ENCODE measurements at places on chromosomes 4 and X.

DNA sequence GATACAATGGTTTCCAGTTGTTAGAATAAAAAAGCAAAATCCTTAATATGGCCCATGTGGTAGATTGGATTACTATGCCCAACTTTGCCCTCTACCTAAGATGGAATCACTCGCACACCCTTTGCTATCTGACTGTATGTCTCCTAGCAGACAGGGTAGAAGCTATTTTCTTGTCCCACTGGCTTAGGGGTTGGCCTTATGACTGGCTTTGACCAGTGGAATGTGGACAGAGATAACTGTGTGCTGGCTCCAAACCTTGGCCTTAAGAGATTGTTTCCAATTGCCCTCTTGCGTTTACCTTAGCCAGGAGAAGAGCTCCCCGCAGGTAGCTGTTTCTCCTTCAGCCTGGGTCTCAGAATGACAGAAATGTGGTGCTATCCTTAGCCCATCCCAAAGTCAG is 355.9 kb downstream of the BCOR start:
- no peak for DNase-seq

DNA sequence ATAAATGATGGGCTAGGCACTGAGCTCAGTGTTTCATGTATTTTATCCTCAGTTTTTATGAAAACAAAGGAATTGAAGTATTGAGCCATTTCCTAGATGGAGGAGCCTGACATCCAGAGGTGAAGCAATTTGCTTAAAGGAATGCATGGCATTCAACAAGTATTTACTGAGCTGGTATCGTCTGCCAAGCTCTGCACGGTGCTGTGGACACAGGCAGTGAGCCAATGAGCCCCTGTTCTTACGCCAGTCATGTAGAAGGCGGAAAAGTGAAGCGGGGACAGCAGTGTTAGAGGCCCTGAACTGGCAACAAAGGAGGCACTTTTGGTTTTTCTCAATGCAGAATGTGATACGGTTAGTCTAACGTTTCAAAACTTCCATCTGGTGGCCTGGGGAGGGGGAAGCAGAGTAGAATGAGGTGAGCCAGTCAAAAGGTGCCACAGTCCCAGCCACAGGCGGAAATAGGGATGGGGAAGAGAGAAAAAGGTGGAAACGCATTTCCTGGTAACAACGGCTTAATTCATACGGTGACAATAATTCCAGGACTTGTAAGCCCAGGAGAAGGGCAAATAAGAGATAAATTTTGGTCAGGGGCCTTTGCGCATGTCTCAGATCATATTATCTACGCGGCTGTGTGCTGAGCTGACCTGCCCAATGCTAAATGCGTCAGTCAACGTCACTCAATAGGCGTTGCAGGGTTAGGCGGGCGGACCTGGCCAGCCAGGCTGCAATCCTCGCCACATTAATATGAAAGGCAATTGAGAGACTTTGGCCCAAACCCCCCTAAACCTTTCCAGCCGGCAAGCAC is 133.9 kb downstream of the AFAP1 start:
- DNase-seq, result peak; percentile 93

GRCh38 chr4:26780539-26780938 is 80.1 kb upstream of the STIM2 start:
- DNase-seq, result no peak

DNA sequence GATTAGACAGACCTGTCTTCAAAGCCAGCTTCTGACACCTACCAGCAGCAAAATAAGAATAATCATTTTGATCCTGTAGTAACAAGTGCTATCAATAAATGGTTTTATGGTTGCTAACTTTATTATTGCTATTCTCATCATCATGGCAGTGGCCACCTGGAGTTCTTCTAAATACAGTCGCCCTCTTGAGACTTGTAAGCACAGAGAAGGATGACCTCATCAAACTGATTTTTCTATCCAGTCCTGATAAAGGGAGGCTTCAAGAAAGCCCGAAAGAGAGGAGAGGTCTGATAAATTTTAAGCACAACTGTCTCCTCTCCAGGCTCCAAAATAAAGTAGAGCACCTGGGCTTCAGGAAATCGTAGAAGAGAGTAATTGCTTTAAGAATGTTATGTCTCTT is 286.4 kb downstream of the USP46 start:
- no peak for DNase-seq

DNA sequence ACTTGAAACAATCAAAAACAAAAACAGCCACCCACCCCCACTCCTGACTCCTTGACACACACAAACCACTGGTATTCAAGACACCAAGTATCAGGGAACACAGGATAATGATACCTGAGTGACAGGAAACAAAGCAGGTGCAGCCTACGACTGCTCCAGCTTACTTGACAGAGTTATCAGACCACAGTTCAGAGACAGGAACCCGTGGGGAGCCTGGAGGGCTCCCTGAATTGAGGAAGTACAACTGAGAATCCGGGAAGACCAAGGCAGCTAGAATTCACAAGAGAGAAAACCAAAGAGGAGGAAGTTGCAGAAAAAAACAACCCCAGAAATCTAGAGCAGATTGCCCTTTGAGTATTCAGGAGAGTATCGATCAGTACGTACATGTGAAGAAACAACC is 20.5 kb downstream of the COMMD8 start:
- DNase-seq, result no peak

GRCh38 chrX:153876112-153876491 is 9.9 kb downstream of the L1CAM start:
- DNase-seq, result no peak

DNA sequence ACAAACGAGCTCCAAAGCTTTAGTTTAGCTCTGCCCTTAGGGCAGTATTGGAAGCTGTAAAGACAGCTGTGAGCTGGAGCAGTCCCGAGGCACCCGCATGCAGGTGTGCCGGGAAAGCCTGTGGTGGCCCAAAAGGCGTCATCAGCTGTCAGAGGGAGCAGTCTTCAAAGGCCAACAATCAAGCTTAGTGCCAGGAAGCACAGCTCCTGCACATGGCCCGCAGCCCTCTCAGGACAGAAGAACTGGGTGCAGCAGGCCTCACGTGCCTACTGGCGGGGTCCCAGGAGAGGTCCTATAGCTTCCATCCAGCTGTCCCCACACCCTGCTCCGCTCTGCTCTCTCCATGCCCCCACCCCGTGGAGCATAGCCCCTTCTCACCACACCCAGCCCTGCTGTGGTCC is 92.2 kb upstream of the TRIM2 start:
- DNase-seq, result no peak

- peak; percentile 57 for DNase-seq
Measured at GRCh38 chr4:128871948-128872347, 62.4 kb downstream of the JADE1 start.

DNA sequence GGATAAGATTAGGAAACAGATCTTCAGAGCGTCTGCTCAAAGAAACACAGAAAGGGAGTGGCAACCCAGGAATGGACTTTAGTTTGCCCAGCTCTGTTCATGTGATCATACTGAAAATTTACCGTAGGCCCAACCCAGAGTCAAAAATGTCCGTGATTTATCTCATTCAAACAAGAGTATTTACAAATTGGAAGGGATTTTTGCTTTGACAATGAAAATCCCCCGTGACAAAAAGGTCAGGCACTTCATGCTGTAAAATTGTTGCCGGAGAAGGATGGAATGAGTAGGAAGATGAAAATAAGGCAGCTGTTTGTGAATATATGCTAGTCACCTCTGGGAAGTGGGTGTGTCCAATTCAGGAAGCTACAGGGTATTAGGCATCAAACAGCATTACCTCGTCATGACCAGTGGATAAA is 1.2 kb downstream of the SULT1B1 start:
- no peak for DNase-seq

DNA sequence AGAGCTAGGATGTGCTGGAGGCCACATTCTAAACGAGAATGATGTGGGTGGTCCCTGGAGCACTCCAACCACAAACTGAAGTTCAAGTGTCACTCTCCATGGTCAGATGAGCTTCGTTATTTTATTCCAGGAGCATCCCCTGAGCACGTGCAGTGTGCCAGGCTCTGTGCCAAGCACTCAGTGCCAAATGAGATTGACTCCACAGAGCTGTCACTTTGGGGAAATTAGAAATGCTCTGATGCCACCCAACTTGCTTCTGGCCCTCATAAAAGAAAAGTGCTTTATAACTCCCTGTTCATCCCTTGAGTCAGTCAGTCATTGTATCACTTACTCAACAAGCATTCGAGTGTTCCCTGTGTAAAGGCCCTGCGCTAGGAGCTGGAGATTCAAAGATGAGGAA is 91.2 kb downstream of the RTL5 start:
- DNase-seq, result no peak

GRCh38 chr4:77761595-77761994 is 57.6 kb downstream of the CNOT6L start:
- no peak for DNase-seq

- no peak for DNase-seq
Measured at GRCh38 chr4:181562399-181562798, 680.8 kb upstream of the TENM3 start.

DNA sequence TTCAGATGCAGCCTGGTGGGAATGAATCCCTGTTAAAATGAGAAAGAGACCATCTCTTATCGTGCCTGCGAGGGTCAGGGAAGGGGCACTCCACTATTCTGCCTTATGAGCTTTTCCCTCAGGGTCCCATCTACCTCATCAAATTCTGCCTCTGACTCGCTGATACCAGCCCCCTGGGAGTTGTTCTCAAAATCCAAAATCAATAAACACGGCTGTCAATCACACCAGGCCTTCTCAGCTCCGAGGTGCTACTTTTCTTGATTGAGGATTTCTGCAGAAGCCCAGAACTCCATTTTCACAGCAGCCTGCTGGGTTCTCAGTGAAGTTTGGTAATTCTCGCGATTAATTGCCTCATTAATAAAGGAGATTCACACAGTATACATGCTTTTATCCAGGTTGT is 312.6 kb downstream of the STIM2 start:
- no peak for DNase-seq

DNA sequence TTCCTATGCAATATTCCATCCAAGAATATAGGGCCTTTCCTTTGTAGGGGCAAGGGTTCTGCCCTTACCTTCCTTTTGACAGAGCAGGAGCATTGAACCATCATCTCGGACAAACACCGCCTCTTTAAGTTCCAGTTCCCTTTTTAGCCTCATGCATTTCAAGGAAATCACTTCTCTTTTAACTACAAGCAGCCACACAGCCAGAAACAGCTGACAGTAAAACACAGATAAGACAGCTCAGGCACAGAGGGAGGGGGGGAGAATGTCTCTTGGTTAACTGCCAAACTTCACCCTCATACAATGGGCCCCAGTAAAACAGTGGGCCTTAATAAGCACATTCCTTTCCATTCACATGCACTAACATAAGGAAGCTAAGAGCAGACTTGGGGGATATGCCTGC is 648.3 kb downstream of the GABRG1 start:
- no peak for DNase-seq

DNA sequence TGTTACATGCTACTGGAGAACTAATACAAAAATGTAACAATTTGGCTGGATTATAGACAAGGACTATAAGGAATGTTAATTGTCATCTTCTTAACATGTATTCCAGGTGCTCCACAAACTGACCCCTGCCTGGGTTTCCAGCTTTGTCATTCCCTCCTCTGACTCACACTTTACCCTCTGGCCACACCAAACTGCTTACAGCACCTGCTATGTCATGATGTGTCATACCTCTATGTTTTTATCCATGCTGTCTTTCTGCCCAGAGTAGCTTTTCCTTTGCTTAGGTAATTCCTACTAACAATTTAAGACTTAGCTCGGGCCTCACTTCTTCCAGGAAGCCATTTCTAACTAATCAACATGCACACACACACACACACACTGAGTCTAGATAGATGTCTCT is 14.0 kb upstream of the SHROOM4 start:
- no peak for DNase-seq

- DNase-seq, result no peak
Measured at GRCh38 chrX:4043951-4044350, 330.5 kb upstream of the PRKX start.

DNA sequence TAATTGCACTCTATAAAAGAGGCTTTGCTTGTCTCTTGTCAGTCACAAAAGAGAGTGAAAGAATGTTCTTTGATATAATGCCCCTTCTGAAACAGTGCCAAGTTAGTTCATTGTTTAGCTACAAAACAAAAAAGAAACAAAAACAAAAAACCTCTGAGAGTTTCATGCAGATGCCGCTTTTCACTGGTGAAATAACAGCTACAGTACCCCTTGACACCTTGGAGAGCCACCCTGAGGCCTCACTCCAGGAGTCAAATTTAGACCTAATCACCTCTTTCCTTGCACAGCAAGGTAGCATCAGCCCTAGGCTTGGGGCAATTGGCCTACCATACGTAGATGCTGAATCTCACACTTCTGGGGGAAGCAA is 185.2 kb downstream of the UNC5C start:
- DNase-seq, result peak; percentile 4

- no peak for DNase-seq
Measured at GRCh38 chrX:107504006-107504405, 54.6 kb downstream of the FRMPD3 start.

- no peak for DNase-seq
Measured at GRCh38 chr4:150051111-150051510, 27.1 kb upstream of the DCLK2 start.

- no peak for DNase-seq
Measured at GRCh38 chr4:10524196-10524833, 67.1 kb upstream of the ZNF518B start.

- peak; percentile 7 for DNase-seq
Measured at GRCh38 chr4:111562826-111563225, 582.4 kb upstream of the FAM241A start.

DNA sequence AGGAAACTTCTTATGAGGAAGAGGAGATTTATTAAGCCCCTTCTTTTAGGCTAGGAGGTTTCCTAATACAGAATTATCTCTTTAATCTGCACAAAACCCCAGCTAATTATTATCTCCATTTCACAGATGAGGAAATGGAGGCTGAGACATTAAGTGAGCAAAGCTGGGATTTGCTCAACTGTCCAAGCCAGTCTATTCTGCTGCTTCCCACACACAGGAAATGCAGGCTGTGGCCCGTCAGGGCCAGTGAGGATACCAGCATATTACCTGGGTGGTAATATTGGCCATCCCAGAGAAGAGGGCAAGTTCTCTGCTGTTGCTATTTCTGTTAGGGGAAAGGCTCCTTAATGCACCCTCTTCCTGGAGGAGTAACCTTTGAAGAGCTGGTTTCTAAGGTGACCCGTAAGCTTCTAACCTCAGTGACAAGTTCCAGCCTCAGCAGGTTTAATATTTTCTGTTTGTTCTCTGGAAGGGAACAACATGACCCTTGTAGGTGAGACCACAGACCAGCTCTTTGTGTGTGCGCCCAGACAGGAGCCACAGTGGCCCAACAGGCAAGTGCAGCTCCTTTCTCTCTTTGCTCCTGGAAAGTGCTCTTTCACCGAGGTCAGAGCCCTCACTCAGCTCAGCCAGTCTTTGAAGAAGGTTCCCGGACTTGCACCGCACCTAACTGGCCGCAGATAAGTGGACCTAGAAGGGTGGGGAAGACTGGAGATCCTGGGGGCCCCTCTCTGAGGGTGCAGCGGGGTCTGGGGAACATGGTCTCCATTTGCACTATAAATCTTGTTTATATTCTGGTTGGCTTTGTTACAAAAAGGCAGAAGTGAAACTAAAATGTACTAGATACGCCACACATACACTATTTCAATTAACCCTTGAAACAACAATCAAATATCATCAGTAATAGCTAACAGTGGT is 35.5 kb downstream of the TBC1D9 start:
- DNase-seq, result no peak
